Naive thymus-derived CD4-positive, alpha-beta T cell (primary cell): ENCODE measurements at places on chromosomes 6 and 20. TPM values are rescaled to one million over a fixed set of nuclear protein-coding genes. Genes with fewer than 3 reads are reported as not detected.

DNA sequence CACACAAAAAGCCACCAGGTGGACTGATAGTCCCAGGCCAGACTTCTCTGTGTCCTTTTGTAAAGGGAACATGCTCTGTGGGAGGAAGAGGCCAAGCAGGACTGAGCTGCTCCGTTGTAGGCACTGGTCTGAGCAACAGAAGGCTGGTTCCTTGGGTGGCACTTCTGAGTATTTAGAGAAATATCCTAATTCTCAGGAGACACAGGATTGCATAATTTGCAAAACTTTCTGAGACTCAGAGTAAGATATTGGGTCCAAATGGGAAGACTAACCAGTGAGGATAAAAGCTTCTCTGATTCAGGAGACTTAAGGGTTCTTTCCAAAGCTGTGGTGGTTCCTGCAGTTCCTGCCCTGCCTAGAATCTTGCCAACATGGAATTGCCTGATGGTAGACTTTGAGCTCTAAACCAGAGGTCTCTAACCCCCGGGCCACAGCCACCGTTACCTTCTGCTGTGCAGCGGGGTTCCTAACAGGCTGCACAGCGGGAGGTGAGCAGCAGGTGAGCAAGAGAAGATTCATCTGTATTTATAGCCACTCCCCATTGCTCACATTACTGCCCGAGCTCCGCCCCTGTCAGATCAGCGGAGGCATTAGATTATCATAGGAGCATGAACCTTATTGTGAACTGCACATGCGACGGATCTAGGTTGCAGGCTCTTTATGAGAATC, 107.0 kb downstream of the OLIG3 start:
- DNase-seq: no peak
- H3K36me3 ChIP-seq: no peaks in the 10 kb centered on the region
- no peak overlapping the region for H3K4me3 ChIP-seq
- H3K27ac ChIP-seq: no peak overlapping the region
- H3K27me3 ChIP-seq: no peaks in the 10 kb centered on the region

TMEM74B gene
- total RNA-seq: not detected

GRCh38 chr6:158869826-158870648, 50.9 kb upstream of the EZR start:
- H3K36me3 ChIP-seq: no peaks in the 10 kb centered on the region
- no peak for DNase-seq
- peak overlapping the region; percentile 98 for H3K27ac ChIP-seq
- H3K27me3 ChIP-seq: no peaks in the 10 kb centered on the region
- H3K4me1 ChIP-seq: peaks cover 16% of the 10 kb centered on the region

TMEM200A gene
- 6.0 and 7.2 TPM in 2 replicates for total RNA-seq

DNA sequence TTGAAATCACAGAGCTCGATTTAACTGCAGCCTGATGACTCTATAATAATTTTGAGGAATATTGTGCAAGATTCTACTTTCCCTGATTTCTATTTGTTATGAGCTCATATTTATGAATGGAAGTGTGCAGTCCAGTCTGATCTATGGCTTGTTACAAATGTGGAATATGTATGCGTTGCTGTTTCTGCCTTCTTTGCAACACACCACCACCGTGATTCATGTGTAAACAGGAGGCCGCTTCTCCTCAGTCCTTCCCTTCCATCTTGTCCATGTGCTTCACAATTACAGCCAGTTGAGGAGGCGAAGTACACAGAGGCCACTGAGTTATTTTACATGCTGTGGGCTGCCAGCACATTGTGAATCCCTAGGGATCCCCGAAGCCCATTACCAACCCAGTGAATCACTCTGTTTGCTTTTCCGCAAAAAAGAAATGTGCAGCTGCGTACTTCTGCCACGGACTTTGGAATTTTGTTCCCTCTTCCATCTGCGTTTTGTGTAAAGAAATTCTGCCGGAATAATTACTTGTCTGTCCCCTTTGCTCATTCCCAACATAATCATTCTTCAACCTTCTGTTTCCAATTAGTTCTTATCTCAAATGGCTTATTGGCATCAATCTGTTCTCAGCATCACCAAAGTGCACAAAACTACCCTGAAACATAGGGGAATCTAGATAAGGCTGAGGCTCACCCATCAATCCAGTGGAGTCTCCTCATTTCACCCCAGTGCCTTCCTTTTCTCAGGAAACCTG, 551.6 kb upstream of the CITED2 start:
- no peak overlapping the region for H3K27ac ChIP-seq
- H3K27me3 ChIP-seq: no peaks in the 10 kb centered on the region
- no peak overlapping the region for H3K4me3 ChIP-seq
- no peak for DNase-seq
- no peaks in the 10 kb centered on the region for H3K4me1 ChIP-seq

CD24 gene
- 3.5 TPM for total RNA-seq

ARMC12 gene
- 1.3 TPM for total RNA-seq

BHLHE23 gene
- not detected for total RNA-seq

- peak overlapping the region; percentile 2 for H3K27ac ChIP-seq
- no peaks in the 10 kb centered on the region for H3K36me3 ChIP-seq
- peak; percentile 44 for DNase-seq
- no peaks in the 10 kb centered on the region for H3K27me3 ChIP-seq
- peak overlapping the region; percentile 25 for H3K4me3 ChIP-seq
- peaks cover 15% of the 10 kb centered on the region for H3K4me1 ChIP-seq
Observed at GRCh38 chr6:14876778-14877613, 368.9 kb upstream of the JARID2 start.

HLA-DPB1 gene
- 43.3 and 49.4 TPM in 2 replicates for total RNA-seq
